GM23338 (cell line): ENCODE measurements at places on chromosomes 7 and 10.
A peak's percentile ranks its signal among the peaks of the same experiment; 100 is the strongest.

GRCh38 chr7:108805808-108806397, 236.2 kb downstream of the DNAJB9 start:
- H3K27ac ChIP-seq: no peak overlapping the region
- H3K4me1 ChIP-seq: no peaks in the 10 kb centered on the region
- no peak overlapping the region for H3K4me3 ChIP-seq
- DNase-seq: peak; percentile 74
- H3K27me3 ChIP-seq: no peaks in the 10 kb centered on the region

- no peak for DNase-seq
- H3K27ac ChIP-seq: no peak overlapping the region
- H3K4me3 ChIP-seq: no peak overlapping the region
- peaks cover 16% of the 10 kb centered on the region for H3K27me3 ChIP-seq
- H3K36me3 ChIP-seq: no peaks in the 10 kb centered on the region; the same call in 1 of the 2 replicates
- peaks cover 20% of the 10 kb centered on the region for H3K4me1 ChIP-seq
Observed at GRCh38 chr10:46558122-46558391, 1.6 kb upstream of the GPRIN2 start.

DNA sequence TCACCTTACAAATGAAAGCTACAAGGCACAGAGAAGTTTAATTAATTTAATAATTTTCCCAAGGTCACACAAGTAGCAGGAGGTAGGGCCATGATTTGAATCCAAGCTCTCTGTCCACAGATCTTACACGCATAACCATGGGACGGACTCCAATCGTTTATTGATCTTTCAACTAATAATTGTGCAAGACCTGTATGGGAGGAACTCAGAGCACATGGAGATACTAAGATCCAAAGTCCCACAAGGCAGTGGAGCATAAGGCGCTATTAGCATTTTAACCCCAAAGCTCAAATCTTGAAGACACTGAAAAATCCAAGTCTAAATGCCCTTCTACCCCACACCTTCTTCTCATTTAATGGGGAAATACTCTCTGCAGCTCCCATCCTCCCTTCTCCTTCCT, 143.5 kb downstream of the FGFR2 start:
- H3K27me3 ChIP-seq: no peaks in the 10 kb centered on the region
- 0 out of 2 replicates have a peak, but pooled peaks cover 6% of the 10 kb centered on the region for H3K4me1 ChIP-seq
- no peak overlapping the region for H3K27ac ChIP-seq
- H3K4me3 ChIP-seq: no peak overlapping the region

DNA sequence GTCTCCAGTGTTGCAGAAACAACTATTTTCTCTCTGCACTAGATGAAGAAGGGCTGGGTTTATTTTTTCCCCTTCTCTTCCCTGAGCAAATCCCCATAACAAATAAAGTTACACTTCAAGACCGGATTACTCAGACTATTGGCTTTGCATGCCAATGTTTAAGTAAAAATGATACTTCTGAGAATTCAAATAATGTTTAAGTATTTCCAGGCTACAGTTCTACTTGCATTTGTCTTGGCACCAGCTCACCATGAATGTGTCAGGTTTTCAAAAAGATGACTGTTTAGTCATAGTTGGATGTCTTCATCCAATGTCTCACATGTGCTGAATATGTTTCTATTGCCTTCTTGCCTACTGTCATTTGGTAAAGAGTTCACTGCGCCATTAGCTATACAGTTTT, 912.6 kb downstream of the GATA3 start:
- DNase-seq: no peak
- no peaks in the 10 kb centered on the region for H3K27me3 ChIP-seq
- no peaks in the 10 kb centered on the region for H3K36me3 ChIP-seq
- no peaks in the 10 kb centered on the region for H3K4me1 ChIP-seq
- no peak overlapping the region for H3K4me3 ChIP-seq

DNA sequence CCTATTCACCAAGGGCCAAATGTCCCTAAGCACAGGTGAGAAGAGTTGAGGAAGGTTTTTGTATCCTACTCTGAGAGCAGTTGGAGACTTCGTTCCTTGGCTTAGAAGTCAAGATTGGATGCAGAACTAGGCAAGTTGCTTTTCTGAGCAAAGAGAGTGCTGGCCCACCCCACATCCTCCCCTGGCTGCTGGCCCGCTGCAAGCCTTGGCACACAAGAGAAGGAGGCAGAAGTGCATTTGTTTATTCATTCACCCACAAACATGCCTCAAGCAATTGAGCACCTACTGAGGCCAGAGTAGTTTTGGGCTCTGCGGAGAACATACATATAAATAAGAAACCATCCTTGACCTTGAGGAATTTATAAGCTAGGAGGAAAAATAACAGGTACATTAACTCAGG, 318.9 kb downstream of the KCNMA1 start:
- H3K27ac ChIP-seq: no peak overlapping the region
- H3K36me3 ChIP-seq: no peaks in the 10 kb centered on the region
- H3K4me1 ChIP-seq: peaks cover 14% of the 10 kb centered on the region
- no peak overlapping the region for H3K4me3 ChIP-seq

DNA sequence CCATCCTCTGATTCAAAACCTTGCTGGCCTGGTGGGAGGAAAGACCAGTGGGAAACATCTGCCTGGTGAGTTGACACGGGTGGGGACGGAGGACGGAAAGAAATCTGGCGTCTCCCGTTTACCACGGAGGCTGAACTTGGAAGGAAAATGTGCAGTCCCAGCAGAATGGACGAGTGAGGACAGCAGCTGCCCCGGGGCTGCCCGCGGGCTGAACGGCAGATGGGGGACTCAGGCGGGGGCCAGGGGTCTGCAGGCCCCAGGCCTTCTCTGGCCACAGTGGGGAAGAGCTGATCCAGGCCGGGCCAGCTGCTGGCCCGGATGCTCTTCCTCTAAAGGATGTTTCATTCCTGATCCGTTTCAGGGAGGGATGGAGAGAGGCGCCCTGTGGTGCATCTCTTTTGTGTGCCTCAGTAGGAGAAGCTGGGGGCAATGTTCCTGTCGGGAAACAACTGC, 147.5 kb upstream of the CHST15 start:
- H3K27ac ChIP-seq: no peak overlapping the region
- peak; percentile 39 for DNase-seq
- no peaks in the 10 kb centered on the region for H3K36me3 ChIP-seq
- H3K27me3 ChIP-seq: no peaks in the 10 kb centered on the region
- no peak overlapping the region for H3K4me3 ChIP-seq

GRCh38 chr10:93947055-93947454, 46.7 kb upstream of the PLCE1 start:
- H3K4me3 ChIP-seq: no peak overlapping the region
- no peaks in the 10 kb centered on the region for H3K36me3 ChIP-seq
- H3K27ac ChIP-seq: no peak overlapping the region
- no peaks in the 10 kb centered on the region for H3K27me3 ChIP-seq

DNA sequence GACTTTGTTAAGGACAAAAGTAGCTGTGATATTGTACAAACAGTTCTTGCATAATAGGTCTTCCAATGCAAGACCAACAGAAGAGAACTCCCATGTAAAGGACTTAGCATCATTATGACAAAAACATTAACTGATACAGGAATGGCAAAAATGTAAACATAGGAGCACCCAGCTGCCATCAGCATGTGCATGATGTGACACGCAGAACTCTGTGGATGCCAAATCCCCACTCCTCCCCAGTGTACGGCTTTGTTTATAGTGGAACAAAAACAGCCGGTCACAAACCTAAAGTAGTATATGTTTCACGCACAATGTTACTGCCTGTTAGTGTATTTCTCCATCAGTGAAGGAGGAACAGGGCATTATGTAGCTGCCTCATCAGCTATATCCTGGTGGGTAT, 316.0 kb upstream of the AOAH start:
- no peaks in the 10 kb centered on the region for H3K27me3 ChIP-seq
- H3K4me3 ChIP-seq: no peak overlapping the region
